ENCODE measurements at places on chromosomes 4 and X. TPM values are rescaled to one million over a fixed set of nuclear protein-coding genes. Genes with fewer than 3 reads are reported as not detected.

The NUP62CL gene
- total RNA-seq, result not detected

The TRIM75 gene
- not detected for total RNA-seq

The GIMD1 gene
- not detected for total RNA-seq

The GAGE12H gene
- not detected for total RNA-seq

The MAGED4 gene
- total RNA-seq, result 9.9 TPM

The ODAM gene
- total RNA-seq, result not detected

The SUPT20HL2 gene
- not detected for total RNA-seq

The PRDM8 gene
- 5.7 TPM for total RNA-seq

The NLGN4X gene
- total RNA-seq, result not detected

The UGT2B15 gene
- total RNA-seq, result not detected

The FATE1 gene
- not detected for total RNA-seq

The MAGEC2 gene
- total RNA-seq, result not detected

The ARL9 gene
- total RNA-seq, result 0.28 TPM

The PCYT1B gene
- total RNA-seq, result under 0.01 TPM

The MAOB gene
- total RNA-seq, result 0.36 TPM

The IQCM gene
- total RNA-seq, result not detected

The CCDC110 gene
- 0.90 TPM for total RNA-seq

The POU4F2 gene
- not detected for total RNA-seq

The TBC1D1 gene
- total RNA-seq, result 90.3 TPM

The ARHGAP36 gene
- total RNA-seq, result not detected

The GPRASP1 gene
- 1.7 TPM for total RNA-seq

The UGT8 gene
- total RNA-seq, result not detected

The TMPRSS11F gene
- total RNA-seq, result not detected

The PRAF2 gene
- total RNA-seq, result 5.0 TPM

The HPSE gene
- total RNA-seq, result 0.28 TPM

The FAM133A gene
- under 0.01 TPM for total RNA-seq

The PCDH18 gene
- total RNA-seq, result 108 TPM

The MAGEC3 gene
- not detected for total RNA-seq

The RAI2 gene
- total RNA-seq, result not detected

The DOK7 gene
- not detected for total RNA-seq

The CXCL3 gene
- total RNA-seq, result not detected

The TXK gene
- not detected for total RNA-seq

The SPANXA1 gene
- total RNA-seq, result not detected

The DCAF8L2 gene
- total RNA-seq, result not detected

The NUDT10 gene
- 0.90 TPM for total RNA-seq

The ANOS1 gene
- total RNA-seq, result under 0.01 TPM

The FRG2 gene
- not detected for total RNA-seq

The SPANXN4 gene
- not detected for total RNA-seq

The GRIA2 gene
- total RNA-seq, result not detected

The CXorf49 gene
- total RNA-seq, result not detected

The EFHC2 gene
- 0.28 TPM for total RNA-seq

The GRPR gene
- total RNA-seq, result 16.4 TPM

The LDB2 gene
- 92.8 TPM for total RNA-seq

The AADAT gene
- total RNA-seq, result 4.7 TPM

The CPE gene
- 3.6 TPM for total RNA-seq

The GAGE12C gene
- not detected for total RNA-seq

The MID1IP1 gene
- 20.8 TPM for total RNA-seq

The SH3D19 gene
- total RNA-seq, result 27.2 TPM

The CENPE gene
- 14.5 TPM for total RNA-seq

The CYSLTR1 gene
- not detected for total RNA-seq

The SLC2A9 gene
- 0.56 TPM for total RNA-seq

The NEIL3 gene
- 10.3 TPM for total RNA-seq

The MAGED4B gene
- total RNA-seq, result 35.5 TPM
